Activated naive CD4-positive, alpha-beta T cell treated with anti-CD3 and anti-CD28 coated beads, Interleukin-2, amount 50 U/mL, for 72 hours (primary cell): ENCODE measurements at places on chromosomes 1 and 21. TPM values are rescaled to one million over a fixed set of nuclear protein-coding genes. Genes with fewer than 3 reads are reported as not detected.

The MARK1 gene
- not detected for total RNA-seq

The TCHHL1 gene
- not detected for total RNA-seq

The FOXD3 gene
- not detected for total RNA-seq

The RNU5D-1 gene
- total RNA-seq: not detected
